Stimulated activated naive CD8-positive, alpha-beta T cell treated with anti-CD3 and anti-CD28 coated beads, Interleukin-15, Interleukin-2, amounts not matched to agents 100 U/mL and 50 U/mL, for 24 hours (primary cell): ENCODE measurements at places on chromosomes 6 and 20.

DNA sequence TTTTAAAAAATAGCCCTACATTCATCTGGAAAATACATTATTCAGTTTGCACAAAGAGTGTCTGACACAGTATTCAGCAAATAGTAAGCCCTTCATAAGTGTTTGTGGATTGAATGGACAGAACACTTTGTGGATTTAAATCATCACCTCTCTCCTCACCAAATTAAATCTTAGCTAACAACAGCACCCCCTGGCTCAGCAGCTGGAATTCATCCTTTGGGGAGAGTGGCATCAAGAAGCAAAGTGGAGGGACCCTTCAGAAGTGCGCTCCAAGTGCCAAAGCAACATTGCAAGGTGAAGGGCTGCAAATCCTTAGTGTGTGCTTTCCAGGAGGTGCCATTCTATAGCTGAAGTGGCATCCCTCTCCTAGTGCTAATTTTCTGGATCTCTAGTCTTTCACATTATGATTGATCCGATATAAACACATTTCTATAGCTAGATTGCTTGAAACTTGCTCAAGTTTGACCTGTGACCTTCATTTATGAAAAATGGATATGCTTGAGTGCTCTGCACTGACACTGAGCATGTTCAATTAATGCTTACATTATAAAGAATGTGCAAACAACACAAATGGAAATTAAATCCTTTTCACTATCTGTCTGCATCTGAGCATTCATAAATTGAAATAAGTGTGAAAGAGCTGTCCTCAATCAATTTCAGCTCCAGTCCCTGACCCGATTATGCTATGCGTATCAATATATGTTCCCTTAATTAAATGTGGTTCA is 891.7 kb downstream of the C6orf118 start:
- DNase-seq, result no peak

DNA sequence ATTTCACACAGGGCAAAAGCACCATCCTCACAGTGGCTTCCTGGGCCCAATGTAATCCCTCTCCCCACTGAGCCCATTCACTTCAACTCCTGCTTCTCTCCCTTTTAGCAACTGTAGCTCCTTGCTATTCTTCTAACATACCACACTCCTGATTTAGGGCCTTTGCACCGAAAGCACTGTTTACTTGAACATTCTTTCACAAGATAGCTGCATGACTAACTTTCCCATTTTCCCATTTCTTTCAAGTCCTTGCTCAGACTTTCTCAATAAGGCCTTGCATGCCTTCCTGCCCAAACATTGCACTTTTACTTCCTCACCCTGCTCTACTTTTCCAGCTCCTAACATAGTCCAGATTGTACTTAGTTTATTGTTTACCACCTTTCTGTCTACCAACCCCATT is 73.0 kb downstream of the SHPRH start:
- DNase-seq, result no peak

GRCh38 chr6:77180326-77180725 is 283.0 kb downstream of the HTR1B start:
- no peak for DNase-seq

DNA sequence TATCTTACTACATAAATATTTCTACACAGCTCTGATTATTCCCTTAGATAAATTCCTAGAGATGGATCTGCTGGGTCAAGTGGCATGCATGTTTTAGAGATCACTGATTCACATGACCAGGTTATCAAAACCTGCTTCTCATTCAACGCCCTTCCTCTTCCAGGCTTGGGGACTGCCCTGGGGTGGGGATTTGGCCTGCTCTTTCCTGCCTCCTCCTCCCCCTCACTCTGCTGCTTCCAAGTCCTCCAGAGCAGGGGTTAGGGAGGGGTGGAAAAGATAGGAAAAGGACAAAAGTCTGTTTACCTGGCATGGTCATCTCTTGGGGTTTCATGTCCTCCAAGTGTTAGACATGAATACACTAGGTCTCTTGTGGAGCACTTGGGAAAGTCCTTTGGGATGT is 105.6 kb upstream of the GPR6 start:
- no peak for DNase-seq

- no peak for DNase-seq
Observed at GRCh38 chr6:169974663-169975062, 223.2 kb downstream of the ERMARD start.

- DNase-seq, result no peak
Observed at GRCh38 chr6:126826166-126826714, 292.2 kb upstream of the RSPO3 start.

DNA sequence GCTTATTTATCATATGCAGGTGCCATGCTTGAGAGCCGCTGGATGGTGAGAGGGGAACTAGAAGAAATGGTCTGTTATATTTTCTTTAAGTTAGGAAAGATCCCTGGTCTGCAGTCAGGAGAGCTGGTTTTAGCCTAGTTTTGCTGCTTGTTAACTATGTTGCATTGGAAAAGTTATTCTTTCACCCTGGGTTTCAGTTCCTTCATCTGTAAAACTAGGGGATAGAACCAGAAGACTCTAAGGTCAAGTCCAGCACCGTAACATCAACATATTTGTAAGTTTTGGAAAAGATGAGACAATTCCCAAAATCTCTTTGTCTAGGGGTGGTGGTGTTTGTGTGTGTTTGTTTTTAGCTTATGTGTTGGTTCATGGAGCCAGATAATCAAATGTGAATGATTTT is 304.0 kb downstream of the QKI start:
- DNase-seq, result no peak

DNA sequence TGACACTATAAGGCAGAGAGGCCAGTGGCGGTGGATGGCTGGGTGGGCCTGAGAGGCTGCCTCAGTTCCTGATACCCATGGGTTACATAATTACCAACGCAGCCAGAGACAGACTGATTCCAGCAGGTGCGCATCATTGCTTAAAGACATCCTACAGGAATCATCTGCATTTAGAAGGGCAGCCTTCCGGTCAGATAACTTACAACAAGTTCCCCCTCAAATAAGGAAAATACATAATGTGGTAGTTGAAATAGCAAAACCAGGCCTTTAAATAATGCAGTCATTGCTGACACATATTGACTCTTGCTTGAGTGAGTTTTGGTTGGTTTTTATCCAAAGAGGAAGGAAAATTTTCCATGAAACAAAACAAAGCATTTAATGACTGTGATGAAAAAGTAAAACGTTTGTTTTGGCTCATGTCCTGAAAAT is 81.9 kb downstream of the SIM1 start:
- no peak for DNase-seq

- DNase-seq, result no peak
Observed at GRCh38 chr6:169501128-169501527, 200.7 kb downstream of the WDR27 start.

GRCh38 chr20:58245181-58245891 is 16.9 kb upstream of the ANKRD60 start:
- no peak for DNase-seq

GRCh38 chr6:52503851-52504781 is 72.7 kb downstream of the TRAM2 start:
- no peak for DNase-seq

GRCh38 chr6:109165392-109165974 is 70.2 kb downstream of the CEP57L1 start:
- DNase-seq, result no peak

- DNase-seq, result no peak
Observed at GRCh38 chr6:95232446-95232845, 344.9 kb upstream of the MANEA start.

DNA sequence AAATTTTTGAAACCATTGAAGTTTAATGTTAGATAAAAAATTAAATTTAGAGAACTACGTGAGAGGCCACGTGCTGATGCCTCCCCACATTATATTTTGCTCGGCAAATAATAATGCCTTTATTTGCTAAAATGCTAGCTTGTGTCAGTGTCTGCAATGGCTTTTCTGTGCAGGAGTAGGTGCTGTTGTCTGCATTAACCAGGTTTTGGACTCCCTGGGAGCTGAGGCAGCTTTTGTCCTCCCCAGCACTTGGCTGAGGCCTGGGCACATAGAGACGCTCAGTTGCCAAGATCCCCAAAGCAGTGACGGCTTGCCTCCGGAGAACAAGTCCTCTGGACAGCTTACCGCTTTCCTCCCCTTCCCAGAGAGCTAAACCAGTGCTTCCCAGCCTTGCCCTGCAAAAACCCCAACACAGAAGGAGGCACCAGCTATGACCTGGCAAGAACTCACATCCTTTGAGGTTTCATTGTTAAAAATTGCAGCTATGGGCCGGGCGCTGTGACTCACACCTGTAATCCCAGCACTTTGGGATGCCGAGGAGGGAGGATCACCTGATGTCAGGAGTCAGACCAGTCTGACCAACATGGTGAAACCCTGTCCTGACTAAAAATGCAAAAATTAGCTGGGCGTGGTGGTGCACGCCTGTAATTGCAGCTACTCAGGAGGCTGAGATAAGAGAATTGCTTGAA is 59.9 kb downstream of the KAT14 start:
- DNase-seq, result no peak

DNA sequence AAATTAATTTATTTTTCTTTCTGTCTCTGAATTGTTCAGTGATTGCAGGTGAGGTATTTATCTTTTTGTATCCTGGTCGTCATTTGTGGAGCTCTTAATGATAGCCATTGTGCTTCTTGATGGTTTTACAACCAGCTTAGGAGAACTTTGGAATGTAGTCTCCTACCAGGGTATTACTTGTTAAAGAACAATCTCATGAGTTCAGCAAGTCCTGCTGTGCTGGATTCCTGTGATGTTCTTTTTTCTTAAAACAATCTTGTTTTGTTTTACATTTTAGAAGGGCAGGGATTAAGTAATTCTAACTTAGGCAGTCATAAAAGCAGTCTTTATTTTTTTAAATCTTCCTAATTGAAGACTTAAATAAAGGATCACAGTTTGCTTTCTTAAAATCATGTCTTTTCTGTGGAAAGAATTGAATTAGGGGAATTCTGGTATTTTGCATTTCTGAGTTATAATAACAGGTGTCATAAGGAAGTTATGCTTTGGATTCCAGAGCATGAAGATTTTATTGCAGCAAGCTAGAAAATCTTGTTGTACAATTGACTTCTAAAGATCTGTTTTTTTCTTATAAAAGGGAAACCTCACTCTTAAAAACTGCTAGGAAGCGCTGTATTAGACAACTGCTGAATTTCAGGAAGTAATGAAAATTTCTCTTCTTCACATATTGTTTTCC is 23.7 kb downstream of the RIOK1 start:
- no peak for DNase-seq

GRCh38 chr6:16171400-16171799 is 42.5 kb downstream of the MYLIP start:
- DNase-seq, result no peak

- no peak for DNase-seq
Observed at GRCh38 chr20:48642105-48642880, 185.5 kb downstream of the PREX1 start.
